ENCODE measurements at places on chromosomes 12 and 14.

GRCh38 chr12:92414170-92415070 is 268.8 kb upstream of the BTG1 start:
- no peak for DNase-seq

- DNase-seq = no peak
Observed at GRCh38 chr14:37588667-37588955, 6.4 kb downstream of the FOXA1 start.

DNA sequence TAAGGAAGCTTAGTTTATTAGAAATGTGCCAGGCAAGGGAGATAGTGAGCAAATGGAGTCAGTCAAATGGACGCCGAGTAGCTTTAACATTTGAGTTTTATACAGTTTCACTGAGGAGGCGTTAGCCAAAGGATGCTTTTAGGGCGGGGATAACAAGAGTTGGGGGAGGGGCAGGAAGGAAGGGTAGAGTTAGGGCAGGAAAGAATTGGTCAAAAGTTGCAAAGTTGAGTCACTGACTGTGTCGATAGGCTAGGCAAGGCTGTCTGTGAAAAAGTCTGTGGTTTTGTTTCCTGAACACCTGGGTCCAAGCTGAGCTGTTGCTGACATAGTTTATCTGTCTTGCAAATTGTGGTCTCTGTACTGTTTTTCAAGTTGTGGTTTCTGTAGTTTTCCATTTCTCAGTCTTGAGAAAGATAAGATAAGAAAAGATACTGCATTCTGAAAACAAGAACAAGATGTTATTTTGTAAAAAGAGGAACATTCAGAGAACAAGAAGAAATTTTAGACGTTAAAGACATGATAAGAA is 62.6 kb upstream of the RESF1 start:
- no peak for DNase-seq

- peak; percentile 69 for DNase-seq
Observed at GRCh38 chr12:58414398-58414871, 473.1 kb downstream of the ATP23 start.

DNA sequence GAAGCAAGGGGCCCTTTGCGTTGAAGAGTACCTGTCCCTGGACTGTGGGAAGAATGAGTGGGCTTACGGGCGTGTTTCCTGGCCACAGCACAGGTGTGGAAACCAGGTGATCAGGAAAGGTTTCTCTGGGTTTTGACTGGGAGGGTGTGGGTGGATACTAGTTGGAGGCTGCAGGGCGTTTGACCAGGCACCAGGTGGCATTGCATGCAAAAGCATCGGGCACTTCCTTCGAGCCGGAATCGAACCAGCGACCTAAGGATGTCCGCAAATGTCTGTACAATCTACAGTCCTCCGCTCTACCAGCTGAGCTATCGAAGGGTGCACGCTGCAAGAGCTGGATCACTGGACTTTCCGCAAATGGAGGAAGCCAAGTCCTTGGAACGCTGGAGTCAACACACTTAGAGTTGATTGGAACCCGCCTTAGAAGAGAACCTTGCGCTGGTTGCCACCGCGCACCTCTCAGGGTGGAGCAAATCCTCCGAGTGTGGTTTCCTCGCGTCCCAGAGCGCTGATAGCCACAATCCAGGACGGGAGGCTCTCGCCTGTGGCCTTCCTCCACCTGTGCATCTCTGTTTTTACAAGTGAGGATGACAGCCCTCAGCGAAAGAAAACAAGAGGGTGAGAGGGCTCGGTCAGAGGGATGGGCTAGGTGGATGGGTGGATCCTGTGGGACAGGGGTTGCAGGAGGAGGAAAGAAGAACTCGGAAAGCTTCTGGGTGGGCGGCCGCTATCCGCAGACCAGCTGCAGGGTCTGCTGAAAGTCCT is 21.2 kb upstream of the RNASE4 start:
- DNase-seq = peak; percentile 86

GRCh38 chr12:25401547-25402345 is 151.0 kb upstream of the KRAS start:
- DNase-seq = no peak
